Fibroblast of skin of right quadriceps (primary cell): ENCODE measurements at places on chromosomes 5 and 9.

DNA sequence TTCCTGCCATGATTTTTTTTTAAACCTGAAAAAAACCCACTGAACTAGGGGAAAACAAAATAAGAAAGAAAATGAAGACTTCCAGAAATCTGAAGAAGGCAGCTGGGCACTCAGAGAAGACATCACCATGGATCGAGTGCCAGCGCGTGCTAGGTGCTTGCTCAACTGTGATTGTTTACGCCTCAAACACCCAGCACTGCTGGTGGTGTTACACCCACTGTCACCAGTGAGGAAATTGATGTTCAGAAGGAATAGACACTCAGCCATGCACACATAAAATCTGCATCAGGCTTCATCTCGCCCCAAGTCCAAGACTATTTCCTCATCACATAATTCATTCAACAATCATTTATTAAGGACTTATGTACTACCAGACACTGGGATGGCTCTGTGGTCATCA, 82.1 kb downstream of the HRH2 start:
- DNase-seq, result no peak

GRCh38 chr5:75037106-75037505, 15.3 kb downstream of the GCNT4 start:
- peak; percentile 86 for DNase-seq

DNA sequence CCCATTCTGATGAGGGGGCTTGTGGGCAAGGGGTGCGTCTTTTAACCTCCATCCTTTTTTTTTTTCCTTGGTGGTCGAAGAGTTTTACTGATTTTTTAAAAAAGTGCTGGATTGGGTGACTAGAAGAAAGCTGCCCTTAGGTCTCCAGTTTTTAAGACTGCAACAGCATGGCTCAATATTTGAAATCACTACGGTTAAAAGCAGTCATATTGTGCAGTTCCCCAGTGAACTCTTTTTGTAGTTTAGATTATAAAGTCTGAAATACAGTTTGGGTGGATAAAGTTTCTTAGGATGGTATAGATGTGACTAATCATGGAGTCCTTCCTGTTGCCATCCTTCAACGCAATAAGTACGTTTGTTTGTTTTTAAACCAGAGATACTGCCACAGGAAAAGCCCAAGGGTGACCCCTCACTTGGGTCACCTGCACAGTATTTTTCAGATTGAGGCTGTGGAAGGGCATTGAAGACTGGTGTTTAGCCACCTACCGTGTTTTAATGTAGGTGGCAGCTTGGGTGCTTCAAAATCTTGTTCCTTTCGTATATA, 520 bp upstream of the DHFR start:
- DNase-seq, result peak; percentile 2

DNA sequence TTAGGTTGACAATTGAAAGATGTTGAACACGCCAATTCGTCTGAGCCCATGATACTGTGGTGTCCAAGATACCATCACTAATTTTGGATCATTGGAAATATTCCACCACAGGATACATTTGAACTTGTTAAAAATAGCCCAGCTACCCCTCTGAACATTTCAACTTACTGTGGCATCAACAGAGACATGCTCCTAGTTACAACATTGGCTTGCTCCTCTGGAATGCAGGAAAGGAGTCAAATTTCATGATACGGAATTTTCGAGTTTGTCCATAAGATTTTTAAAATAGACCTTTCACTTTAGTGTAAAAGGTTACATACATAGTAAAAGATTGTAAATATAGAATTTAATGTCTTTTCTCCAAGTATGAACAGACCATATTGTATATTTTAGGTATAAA, 12.8 kb downstream of the SEMA5A start:
- peak; percentile 60 for DNase-seq

- peak; percentile 52 for DNase-seq
These were observed 148.7 kb upstream of the ERCC6L2 start for GRCh38 chr9:95726756-95727155.

GRCh38 chr9:135480940-135481310, 1.3 kb downstream of the PPP1R26 start:
- no peak for DNase-seq

DNA sequence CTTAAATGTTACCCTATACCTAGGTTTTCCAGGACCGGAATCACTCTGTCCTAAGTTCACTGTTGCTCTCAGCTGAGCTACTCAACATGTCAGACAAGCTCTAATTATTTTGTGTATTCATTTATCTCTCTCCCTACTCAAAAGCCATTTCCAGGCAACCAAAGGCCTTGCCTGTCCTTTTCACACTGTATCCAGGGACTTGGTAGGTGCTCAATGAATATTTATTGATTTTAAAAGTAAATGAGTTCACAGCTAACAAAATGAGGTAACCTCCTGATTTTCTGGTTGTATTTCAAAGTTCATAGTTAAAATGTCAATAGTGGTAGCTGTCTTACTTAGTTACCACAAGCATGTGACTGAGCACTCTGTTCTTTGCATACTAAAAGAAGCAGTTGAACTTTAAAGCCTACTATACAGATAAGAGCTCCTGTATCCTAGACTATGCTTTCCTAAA, 522.2 kb downstream of the ACTL7B start:
- DNase-seq, result no peak

DNA sequence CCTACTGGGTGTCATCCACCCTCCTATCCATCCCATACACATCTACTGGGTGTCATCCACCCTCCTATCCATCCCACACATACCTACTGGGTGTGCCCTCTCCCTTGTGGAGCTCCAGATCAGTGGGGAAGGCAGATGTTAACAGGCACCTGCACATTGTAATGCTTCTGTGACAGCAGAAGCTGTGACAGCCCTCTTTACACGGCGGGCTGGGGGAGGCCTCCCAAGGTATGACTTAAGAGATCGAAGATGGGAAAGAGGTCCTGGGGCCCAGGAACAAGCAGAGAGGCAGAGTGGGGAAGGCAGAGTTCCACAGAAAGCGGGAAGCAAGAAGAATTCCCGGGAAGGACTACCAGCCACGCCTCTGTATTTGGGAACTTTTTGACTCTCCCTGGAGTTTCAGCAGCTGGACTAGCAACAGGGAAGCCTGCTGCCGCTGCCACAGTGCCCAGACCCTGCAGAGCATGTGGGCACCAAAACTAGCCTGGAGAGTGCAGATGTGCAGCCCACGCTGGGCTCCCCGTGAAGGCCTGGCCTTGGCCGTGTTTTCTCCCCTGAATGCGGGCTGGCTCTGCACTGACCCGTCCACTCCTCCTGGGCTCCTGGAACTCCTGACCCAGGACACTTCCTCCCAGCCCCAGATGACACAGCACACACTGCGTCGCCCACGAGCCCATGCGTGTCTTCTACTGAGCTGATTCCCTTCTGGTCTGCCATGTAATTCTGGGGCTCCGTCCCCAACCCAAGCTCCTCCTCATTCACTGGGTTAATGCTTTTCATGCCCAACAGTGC, 9.3 kb downstream of the TOR1A start:
- no peak for DNase-seq

- no peak for DNase-seq
These were observed 71.4 kb downstream of the LRSAM1 start for GRCh38 chr9:127522727-127523126.
